Occipital lobe (tissue), 3 donors: ENCODE measurements at places on chromosomes 13 and 19. TPM values are rescaled to one million over a fixed set of nuclear protein-coding genes. Genes with fewer than 3 reads are reported as not detected.

Gene MRPL34
- total RNA-seq: 9.0 TPM

Gene BEST2
- 0.16 TPM for total RNA-seq

Gene LYPD3
- total RNA-seq: not detected

Gene CADM4
- 98.4 TPM for total RNA-seq

Gene SHD
- total RNA-seq: 0.94 TPM

Gene C19orf33
- total RNA-seq: not detected

Gene IL17D
- 7.6 TPM for total RNA-seq

Gene FCGBP
- 3.1 TPM for total RNA-seq

Gene SOX1
- total RNA-seq: 8.3 TPM

Gene FUT2
- total RNA-seq: not detected

Gene CGB8
- not detected for total RNA-seq

Gene MBD3L3
- not detected for total RNA-seq

GRCh38 chr13:110297011-110297410 lies 9.9 kb downstream of the COL4A1 start:
- no peak for DNase-seq

DNA sequence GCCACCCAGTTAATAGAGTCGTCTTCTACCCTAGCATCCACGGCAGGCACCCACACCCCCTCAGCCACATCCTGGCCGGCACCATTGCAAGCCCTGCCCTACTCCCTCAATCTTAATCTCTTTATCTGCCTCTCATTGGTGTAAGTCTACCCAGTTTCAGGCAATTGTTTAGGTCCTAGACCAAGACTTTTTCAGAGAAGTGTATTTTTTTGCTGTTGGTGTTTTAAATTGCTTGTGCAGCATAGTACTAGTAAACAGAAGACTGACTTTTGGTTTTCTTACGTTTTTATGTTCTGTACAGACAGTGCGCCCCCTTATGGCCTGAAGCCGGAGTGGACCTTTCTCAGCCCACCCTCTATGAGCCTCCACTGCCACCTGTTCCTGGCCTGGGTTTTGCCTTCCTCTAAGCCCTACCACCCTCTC lies 2.3 kb upstream of the LCP1 start:
- no peak for DNase-seq

DNA sequence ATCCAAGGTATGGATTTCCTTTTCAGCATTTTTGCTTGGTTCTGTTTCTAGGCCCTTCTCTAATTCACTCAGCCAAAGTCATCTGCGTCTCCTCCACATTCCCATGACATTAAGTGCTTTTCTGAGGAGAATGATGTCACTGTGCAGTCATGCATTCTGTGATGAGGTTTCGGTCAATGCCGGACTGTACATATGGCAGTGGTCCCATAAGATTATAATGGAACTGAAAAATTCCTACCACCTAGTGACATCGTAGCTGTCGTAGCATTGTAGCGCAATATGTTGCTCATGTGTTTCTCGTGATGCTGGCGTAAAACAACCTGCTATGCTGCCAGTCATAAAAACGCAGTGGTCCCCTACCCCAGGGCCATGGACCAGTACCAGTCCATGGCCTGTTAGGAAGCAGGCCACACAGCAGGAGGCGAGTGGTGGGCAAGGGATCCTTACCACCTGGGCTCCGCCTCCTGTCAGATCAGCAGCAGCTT lies 63.4 kb upstream of the TNFRSF19 start:
- no peak for DNase-seq

- DNase-seq: no peak
Measured at GRCh38 chr13:35349673-35350278, 126.7 kb downstream of the MAB21L1 start.

GRCh38 chr13:20923272-20923671 lies 20.7 kb upstream of the XPO4 start:
- no peak for DNase-seq

GRCh38 chr13:48317511-48318376 lies 14.2 kb downstream of the RB1 start:
- DNase-seq: no peak

- no peak for DNase-seq
Measured at GRCh38 chr19:2423071-2423914, 4.1 kb downstream of the TIMM13 start.

GRCh38 chr13:66965181-66965580 lies 265.0 kb downstream of the PCDH9 start:
- DNase-seq: no peak

DNA sequence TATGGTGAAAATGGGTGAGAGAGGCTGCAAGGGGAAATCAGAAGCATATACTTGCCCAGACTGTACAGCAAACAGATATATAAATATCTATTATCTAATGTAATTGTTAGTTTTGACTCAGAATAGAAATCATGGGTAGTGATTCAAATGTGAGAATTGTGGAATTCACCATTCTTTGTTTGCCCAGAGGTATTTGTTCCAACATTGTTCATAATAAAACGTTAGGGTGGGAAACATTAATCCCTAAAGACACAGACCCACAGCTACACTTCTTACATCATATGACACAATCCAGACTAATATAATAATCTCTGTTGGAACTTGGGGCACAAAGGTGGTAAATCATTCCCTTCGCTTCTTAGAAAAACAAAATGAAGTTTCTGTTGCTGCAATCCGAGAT lies 646.5 kb upstream of the SLITRK6 start:
- no peak for DNase-seq

DNA sequence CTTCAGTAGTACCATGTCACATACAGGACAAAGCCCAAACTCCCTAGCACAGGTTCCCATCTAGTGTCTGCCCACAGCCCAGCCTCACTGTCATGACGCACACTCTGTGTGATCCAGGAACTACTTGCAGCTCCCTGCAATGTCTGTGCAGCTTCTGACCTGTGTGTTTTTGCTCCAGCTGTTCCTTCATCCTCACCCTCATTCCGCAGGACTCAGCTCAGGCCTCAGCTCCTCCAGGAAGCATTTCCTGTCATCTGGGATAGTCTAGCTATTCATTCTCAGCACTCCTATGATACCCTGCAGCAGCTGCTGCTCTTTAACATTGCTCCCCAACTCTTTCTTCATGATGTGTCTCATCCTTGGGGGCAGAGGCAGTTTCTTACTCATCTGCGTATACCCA lies 56.1 kb downstream of the ENOX1 start:
- peak; percentile 8 for DNase-seq

DNA sequence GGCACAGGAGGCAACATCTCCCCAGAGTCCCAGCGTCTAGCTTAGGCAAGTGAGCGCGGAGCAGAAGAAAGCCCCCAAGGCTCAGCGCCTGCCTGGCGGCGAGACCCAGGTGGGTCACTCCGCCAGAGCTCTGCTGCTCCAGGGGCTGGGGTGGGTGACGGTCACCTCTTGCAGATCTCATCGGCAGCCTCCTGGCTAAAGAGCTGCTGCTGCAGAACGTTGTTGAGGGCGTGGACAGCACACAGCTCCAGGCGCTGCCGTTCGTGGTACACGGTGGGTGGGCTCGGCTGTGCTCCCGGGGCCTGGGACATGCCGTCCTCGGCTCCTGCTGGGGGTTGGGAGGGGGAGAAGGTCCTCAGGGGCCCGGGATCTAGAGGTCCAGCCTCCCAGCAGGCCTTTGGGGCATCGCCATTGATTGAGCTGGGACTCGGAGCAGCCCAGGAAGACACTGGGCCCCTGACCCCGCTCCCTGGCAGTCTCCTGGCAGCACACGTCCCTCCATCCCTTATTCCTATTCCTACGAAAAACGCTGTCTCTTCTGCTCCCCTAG lies 795 bp downstream of the JOSD2 start:
- no peak for DNase-seq

GRCh38 chr19:19406878-19407632 lies 1.6 kb downstream of the GATAD2A start:
- DNase-seq: peak; percentile 17

DNA sequence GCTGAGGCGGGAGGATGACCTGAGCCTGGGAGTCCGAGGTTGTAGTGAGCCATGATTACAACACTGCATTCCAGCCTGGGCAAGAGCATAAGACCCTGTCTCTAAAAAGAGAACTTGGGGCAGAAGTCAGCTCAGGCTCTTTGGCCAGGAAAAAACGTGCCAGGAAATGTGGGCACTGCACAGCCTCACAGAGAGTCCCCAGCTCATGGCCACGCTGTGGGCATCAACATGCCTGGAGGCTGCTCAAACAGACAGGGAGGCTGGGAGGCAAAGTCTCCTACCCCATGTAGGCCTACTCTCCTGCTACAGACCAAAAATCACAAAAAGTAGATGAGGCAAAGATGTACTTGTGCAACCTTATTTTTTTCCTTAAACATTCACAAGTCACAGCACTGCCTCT lies 49.4 kb downstream of the PEPD start:
- DNase-seq: no peak

GRCh38 chr13:51494156-51494555 lies 41.3 kb upstream of the INTS6 start:
- DNase-seq: no peak

DNA sequence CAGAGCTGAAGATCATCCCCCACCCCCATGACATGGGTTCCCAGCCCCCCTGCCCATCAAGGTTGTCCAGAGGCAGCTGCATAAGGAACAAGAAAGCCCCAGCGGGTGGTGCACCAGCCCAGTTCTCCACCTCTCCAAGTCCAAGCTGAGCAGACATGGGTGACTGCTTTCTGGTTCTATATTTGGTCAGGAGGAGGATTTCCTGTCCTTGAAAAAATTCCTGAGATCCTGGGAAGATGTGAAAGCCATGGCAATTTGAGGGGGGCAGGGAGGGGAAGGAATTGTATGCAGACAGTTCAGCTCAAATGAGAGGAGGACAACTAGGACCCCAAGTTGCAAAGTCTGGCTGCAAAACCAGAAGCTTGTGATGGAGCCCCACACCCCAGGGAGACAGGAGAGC lies 55.4 kb upstream of the ADGRE5 start:
- no peak for DNase-seq

DNA sequence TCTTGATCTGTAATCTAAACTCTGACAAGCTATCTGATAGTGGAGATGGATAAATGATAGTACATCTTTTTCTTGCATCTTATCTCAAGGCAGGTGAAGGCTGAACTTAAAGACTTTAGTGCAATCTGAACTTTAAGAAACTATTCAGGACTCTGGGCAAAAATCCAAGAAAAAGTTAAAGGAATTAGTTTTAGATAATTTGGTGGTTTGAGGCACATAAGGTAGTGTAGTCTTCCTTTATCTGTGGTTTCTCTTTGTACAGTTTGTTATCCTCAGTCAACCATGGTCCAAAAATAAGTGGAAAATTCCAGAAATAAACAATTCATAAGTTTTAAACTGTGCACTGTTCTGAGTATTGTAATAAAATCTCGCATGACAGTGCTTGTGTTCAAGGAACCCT lies 172.9 kb downstream of the UGGT2 start:
- no peak for DNase-seq

GRCh38 chr13:101576455-101576854 lies 124.0 kb downstream of the ITGBL1 start:
- no peak for DNase-seq

- DNase-seq: no peak
Measured at GRCh38 chr13:76684336-76684735, 201.9 kb downstream of the KCTD12 start.

DNA sequence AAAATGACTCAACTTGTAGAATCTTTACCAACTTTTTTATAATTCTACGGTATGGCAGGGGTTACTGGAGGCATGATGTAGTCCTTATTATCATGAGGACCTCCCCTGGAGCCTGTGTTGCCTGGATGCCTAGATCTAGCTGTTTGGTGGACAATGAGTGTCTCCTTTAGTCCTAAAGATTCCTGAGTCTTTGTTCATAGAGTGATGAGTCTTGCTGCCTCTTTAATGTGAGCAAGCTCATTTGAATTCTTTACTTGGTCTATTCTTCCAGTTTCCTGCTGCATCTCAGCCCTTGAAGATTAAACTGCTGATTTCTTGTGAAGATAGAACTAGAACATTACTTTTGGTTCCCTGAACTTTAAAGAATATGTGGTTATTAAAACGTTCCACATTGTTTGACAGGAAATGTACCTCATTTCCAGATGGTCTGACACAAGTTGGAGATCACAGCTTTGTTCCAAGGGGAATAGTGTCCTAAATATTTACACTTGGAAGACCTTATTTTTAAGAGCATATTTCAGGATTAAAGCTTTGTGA lies 51.9 kb downstream of the SLAIN1 start:
- DNase-seq: no peak

DNA sequence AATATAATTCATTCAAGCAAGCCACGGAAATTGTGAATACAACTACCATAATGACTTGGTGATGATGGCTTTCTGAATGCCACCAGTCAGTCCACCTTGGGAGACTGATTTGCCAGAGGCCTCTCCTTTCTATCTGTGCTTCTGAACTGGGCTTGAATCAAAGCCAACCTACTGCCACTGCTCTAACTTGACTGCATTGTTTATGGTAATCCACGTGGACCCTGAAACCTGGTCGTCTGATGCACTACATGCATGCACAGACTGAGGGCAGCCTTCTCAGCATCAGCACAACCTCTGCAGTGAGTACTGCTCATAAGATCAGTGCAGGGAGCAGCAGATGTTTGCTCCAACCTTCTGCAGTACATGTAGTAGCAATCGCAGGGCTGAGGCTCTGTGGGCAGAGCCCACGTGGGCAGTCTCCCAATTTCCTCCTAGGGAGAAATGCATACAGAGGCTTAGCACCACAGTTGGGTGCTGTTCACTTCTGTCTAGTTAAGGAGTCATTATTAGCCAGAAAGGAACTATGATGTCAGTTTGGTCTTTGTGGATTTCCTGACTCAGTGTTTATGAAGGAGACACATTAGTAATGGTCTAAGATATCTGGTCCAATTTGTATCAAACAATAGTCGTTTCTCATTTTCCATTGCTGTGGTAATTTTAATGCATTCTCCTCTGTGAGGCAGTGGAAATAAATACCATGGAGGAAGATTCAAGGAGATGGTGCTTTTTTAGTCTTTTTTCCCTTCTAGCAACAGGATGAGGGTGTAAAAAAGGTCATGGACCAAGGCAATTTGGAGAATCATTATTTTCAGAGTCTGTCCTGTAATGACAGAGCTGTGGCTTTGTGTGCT lies 82.5 kb downstream of the AKAP11 start:
- DNase-seq: peak; percentile 3
